Mesothelial cell of epicardium (in vitro differentiated cells): ENCODE measurements at places on chromosomes 7 and 10. TPM values are rescaled to one million over a fixed set of nuclear protein-coding genes. Genes with fewer than 3 reads are reported as not detected.

MYOZ1 gene
- 1.4 to 2.1 TPM (median 1.7 TPM) in 3 replicates for total RNA-seq

PTPRN2 gene
- total RNA-seq = 2.1 to 2.2 TPM (median 2.2 TPM) in 3 replicates

ANKRD61 gene
- 0.20 to 0.29 TPM in 2 of 3 replicates, not detected in the other for total RNA-seq

THSD7A gene
- 9.5 to 13.4 TPM (median 10.9 TPM) in 3 replicates for total RNA-seq

PRPS1L1 gene
- not detected in 3 replicates for total RNA-seq

ANXA8L1 gene
- 1.1 to 1.7 TPM (median 1.6 TPM) in 3 replicates for total RNA-seq

DNA sequence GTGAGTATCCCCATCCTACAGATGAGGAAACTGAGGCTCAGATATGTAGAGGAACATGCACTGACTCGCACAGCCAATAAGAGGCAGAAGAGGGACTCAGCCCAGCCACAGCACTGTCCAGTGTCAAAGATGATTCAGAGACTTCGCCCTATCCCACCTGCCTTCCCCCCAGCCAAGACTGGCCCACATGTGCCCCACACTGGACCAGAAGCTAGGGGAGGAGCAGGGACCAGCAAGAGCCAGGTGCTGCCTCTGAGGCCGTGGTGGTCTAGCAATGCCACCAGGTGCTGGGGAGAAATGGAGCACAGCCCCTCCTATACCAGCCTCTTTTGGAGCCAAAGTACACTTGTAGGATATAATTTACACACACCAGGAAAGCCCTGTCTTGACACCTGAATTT, 22.3 kb downstream of the GRID1 start:
- peaks cover 22% of the 10 kb centered on the region for H3K27me3 ChIP-seq
- H3K4me3 ChIP-seq = no peak overlapping the region
- no peaks in the 10 kb centered on the region for H3K36me3 ChIP-seq

GRCh38 chr7:108291791-108292440, 161.8 kb upstream of the LAMB4 start:
- no peak for DNase-seq
- H3K27me3 ChIP-seq = no peaks in the 10 kb centered on the region
- no peak overlapping the region for H3K4me3 ChIP-seq
- no peak overlapping the region for H3K27ac ChIP-seq
- H3K36me3 ChIP-seq = no peaks in the 10 kb centered on the region
- H3K4me1 ChIP-seq = peaks cover 24% of the 10 kb centered on the region

- DNase-seq = no peak
- no peaks in the 10 kb centered on the region for H3K36me3 ChIP-seq
- H3K27ac ChIP-seq = no peak overlapping the region
- no peak overlapping the region for H3K4me3 ChIP-seq
- no peaks in the 10 kb centered on the region for H3K27me3 ChIP-seq
Observed at GRCh38 chr7:15128716-15129115, 226.2 kb upstream of the DGKB start.

DNA sequence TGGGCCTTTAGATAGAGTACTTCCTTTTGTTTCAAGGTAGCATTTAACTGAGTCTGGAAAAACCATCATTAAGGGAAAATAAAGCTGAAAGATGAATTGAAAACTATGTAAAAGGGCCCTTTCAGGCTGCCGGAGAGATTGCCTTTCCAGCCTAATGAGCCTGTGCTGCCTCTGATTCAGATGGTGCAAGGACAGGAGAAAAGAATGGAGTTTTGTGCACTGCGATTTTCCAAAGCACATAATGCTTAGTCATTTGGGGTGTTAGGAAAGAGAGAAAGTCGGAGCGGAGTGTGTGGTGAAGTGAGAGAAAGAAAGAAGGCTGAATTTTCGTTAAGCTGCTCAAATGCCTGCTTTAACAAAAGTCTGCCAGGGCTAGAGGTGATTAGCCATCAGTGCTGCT, 259.7 kb downstream of the PAXIP1 start:
- H3K36me3 ChIP-seq = no peaks in the 10 kb centered on the region
- H3K4me3 ChIP-seq = no peak overlapping the region
- no peak overlapping the region for H3K27ac ChIP-seq
